Dorsolateral prefrontal cortex (tissue), 122 donors: ENCODE measurements at places on chromosomes 4 and X.

DNA sequence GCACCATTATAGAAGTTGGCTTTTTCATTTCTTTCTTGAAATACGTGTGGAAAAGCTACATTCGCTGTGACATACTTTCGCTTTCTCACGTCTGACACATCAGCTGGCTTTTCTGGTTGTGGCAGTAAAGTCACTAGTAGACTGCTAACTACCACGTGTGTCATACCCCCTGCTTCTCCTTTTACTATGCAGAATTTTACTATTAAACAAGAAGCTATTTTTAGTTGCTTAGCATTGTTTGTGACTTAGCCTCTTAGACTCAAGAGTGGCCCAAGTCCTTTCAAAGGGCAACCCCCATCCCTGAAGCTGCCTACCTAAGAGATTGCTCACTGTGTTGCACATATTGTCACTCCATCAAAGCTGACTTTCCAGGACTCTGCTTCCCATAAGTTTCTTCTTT, 2.1 kb upstream of the IL2 start:
- DNase-seq: no peak

- no peak for DNase-seq
Measured at GRCh38 chr4:2689114-2689513, 67.0 kb downstream of the TNIP2 start.

DNA sequence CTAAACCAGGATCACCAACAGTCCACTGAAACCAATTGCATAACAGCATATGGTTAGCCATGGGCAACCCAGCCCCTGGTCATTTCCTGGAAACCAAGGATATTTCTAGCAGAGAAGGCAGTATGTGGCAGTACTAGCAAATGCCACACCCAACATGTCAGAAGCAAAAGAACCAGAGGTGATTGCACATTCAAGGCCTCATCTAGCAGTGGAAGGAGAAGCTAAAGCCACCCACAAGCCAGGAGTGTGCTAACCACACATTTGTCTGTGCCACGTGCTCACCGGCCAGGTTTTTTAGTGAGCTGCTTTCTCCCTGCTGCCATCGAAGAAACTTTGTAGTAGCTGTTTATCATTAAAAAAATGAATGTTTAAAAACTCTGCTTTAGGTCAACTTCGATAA, 42.0 kb downstream of the TEC start:
- DNase-seq: no peak

GRCh38 chr4:205097-205756, 80.9 kb downstream of the ZNF718 start:
- no peak for DNase-seq

DNA sequence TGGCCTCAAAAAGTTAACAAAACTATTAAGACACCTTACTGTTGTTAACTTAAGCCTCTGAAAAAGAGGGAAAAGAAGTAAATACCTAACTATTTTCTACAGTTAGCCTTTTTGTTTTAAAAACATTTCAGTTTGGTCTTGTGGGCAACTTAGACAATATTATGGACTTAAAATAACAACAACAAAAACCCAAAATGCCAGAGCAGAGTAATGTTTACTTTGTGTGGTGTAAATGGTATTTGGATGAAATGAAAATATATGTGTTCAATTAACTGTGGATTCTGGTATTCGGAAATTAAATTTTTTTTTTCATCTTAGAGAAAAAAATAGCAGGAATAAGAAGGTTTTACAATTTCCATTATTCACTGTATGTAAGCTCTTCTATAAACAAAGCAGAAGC, 79.6 kb upstream of the NPNT start:
- DNase-seq: no peak

DNA sequence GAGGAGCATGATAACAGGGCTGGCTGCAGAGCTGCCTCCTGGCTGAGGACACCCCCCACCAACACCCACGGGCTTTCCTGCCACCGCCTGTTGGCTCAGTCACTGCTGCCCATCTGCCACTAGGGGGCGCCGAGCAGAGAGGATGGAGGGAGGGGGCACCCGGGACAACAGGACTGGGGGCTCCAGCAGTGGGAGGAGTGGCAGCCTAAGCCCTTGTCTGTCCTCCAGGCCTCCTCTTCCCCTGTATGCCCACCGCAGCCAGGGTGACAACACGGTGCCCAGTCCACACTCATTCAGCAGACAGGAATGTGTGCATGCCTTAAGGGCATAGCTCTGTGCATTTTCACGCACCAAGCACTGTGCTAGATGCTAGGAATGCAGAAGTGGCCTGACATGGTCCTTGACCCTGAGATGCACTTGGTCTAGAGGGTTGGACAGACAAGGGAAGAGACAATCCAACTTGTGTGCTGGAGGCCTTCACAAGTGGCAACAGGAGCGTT, 149.9 kb downstream of the AMMECR1 start:
- no peak for DNase-seq

- no peak for DNase-seq
Measured at GRCh38 chrX:136196691-136197155, 49.4 kb downstream of the FHL1 start.

DNA sequence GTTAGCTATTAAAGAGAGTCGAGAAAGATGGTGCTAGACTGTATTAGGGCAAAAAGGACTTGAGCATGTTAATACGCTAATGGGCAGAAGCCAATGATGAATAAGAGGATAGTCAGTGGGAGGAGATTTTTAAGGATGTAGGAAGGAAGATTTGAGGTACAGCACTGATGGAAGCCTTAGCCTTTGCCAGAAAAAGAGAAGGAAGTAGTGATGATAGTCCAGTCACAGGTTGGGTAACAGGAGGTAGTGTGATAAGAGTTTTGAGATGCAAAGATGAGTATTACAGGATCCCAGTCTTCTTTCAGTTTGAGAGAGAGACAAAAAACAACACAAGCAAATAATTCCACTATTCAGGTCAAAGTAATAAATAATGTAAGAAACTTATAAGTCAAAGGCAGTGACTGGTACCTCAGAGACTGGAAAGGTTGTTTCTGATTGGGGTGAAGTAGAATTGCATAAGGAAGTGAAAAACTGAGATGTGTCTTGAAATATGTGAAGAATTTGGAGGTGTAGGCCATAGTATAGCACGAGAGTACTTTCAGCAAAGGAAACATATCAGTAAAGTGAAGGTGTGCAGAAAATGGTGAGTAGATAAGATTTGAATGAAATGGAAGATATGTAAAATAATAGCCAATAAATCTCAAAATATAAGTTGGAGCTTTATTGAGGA, 22.1 kb upstream of the NDNF start:
- no peak for DNase-seq

DNA sequence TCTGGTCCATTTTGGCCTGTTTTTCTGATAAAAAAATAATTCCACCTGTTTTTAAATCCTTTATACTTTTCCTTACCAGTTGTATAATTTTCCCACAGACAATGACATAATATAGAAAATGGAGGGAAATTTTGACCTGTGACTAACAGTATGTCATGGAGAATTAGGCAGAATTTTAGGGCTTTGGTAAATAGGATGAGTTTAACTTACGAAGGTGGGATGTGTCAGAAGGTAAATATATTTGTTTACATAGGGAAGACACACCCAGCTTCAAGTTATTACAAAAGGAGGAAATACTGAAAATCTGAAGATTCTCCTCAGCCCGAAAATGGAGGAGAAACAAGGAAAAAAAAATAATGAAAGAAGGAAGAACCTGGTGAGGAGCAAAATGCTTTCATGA, 64.6 kb upstream of the PPP3CA start:
- DNase-seq: no peak

DNA sequence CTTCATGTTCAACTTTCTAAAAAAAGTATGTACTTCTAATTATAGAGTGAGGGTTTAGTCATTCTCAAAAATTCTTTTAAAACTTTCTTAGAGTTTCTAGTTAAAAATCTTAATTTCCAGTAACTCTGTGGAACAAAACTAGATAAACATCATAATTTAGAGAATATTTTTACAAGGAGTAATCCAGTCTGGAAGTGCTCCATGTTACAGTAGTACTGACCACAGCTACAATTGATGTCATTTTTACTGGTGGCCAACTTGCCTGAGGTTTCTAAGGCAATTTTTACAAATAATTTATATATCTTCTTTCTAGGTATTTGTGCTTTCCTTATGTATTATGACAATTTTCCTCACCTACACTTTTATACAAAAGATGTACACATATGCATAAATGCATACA, 490.4 kb downstream of the CENPC start:
- DNase-seq: no peak

DNA sequence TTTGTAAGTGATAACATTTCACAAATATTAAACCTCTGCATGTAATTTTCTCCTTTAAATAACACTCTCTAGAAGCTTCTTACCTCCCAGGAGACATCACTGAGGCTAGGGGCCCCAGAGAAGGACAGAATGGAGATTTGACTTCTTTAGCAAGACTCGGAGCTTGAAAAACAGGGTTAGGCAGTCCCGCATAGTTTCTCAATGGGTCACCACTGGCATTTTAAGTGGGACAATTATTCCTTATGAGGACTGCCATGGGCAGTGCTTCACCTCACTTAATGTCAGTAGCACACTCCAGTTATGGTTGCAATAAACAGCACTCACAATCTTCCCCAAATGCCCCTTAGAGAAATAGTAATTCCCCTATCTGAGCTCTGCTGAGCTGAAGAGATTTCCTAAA, 66.7 kb upstream of the NOCT start:
- no peak for DNase-seq

- DNase-seq: no peak
Measured at GRCh38 chr4:48832571-48832970, 1.7 kb downstream of the OCIAD1 start.

- DNase-seq: no peak
Measured at GRCh38 chrX:35880601-35881000, 38.9 kb upstream of the CFAP47 start.

GRCh38 chr4:74751856-74752255, 42.5 kb downstream of the BTC start:
- DNase-seq: no peak

DNA sequence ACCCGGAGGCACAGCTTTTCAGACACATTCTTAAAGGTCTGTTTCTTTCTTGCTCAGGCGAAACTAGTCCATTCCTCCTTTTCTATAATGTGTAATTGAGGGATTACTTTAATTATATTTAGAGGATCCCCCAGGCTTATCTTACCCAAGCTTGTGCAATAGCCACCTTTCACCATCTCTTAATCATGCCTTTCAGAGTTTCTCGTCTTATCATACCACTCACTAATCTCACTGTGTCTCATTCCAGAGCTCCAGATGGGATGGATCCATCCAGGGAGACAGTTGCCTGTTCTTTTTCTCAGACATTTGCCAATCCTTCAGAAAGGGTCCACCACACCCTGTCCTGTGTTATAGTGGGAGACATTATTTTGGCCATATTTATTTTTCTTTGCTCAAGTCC, 12.5 kb downstream of the SPARCL1 start:
- no peak for DNase-seq

- DNase-seq: no peak
Measured at GRCh38 chrX:21383546-21383945, 9.3 kb downstream of the CNKSR2 start.

GRCh38 chr4:85784947-85785346, 310.0 kb downstream of the ARHGAP24 start:
- DNase-seq: no peak

- DNase-seq: no peak
Measured at GRCh38 chr4:8912506-8912905, 40.9 kb upstream of the HMX1 start.

GRCh38 chrX:14591976-14592375, 62.6 kb downstream of the GLRA2 start:
- DNase-seq: no peak

GRCh38 chrX:140501321-140501720, 3.5 kb downstream of the SOX3 start:
- no peak for DNase-seq

DNA sequence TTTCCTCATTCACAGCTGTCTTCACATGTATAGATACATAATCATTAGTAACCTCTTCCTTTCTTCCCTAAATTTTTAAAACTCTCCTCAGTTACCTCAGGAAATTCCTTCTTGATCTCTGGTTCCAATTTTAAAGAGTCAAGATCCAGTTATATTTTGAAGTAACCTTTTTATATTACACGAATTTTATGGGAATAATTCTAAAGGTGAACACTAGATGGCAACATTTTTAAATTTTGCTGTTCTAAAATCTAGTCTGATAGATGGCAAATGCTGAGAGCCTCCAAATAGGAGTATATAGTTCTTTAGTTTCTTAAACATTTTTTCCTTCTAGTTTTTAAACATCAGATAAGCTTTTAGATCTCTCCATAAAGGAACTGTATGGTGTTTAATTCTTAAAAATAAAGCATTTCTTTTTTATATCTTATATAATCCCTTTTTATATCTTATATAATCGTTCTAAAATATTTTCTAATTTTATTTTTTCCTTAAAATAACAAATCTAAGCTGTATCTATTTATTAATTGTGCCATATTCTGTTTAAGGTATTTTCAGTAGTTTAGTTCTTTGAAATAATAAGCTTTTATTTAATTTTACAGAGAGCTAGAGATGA, 37.9 kb upstream of the PAPSS1 start:
- DNase-seq: no peak

DNA sequence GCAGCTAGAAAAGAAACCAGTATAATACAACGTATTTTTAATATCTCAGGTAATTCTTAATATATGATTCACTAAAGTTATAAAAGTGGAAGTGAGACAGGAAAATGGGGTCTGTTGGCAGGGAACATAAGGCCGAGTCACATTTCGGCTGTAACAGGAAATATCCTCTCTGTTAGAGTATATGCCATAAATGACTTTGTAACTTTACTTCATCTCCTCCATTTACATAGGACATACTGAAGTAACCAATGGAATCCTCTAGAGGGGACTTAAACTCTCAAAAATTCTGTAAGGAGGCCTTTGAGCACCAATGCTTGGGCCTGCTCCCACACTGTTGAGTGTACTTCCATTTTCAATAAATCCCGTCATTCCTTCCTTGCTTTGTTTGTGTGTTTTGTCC, 71.3 kb downstream of the ANKRD17 start:
- DNase-seq: no peak

GRCh38 chr4:126223784-126224407, 909.1 kb downstream of the FAT4 start:
- no peak for DNase-seq

GRCh38 chr4:156493858-156494257, 477.7 kb downstream of the PDGFC start:
- no peak for DNase-seq

DNA sequence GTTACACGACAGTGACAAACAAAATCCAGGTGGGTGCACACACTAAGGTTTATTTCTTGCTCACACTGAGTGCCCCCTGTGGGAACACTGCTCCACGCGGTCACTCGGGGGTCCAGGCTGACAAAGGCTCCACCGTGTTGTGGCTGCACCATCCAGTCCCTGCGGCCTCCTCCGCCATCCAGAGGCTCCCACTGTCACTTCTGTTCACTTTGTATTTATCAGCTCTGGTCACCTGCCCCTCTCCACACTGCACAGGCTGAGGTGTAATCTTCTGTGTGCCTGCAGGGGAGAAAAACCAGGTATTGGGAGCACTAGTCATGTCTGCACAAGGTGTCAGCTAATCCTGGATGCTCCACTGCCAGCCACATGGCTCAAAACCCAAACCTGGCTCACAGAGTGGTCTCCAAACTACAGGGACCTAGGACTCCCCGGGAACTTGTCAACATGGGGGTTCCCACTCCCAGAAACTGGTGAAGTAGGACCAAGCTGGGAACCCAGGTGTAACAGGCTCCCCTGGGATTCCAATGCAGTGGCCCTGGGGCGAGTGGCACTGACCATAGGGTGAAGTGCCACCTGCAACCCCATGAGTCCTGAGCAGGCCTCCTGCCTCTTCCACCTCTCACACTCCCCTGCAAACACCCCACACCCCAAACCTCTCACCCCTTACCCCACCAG, 25.5 kb downstream of the HMX1 start:
- peak; percentile 13 for DNase-seq
